ENCODE measurements at places on chromosomes 13 and 19.

- no peak for DNase-seq
These were observed 70.5 kb downstream of the GADD45B start for GRCh38 chr19:2546128-2547032.

DNA sequence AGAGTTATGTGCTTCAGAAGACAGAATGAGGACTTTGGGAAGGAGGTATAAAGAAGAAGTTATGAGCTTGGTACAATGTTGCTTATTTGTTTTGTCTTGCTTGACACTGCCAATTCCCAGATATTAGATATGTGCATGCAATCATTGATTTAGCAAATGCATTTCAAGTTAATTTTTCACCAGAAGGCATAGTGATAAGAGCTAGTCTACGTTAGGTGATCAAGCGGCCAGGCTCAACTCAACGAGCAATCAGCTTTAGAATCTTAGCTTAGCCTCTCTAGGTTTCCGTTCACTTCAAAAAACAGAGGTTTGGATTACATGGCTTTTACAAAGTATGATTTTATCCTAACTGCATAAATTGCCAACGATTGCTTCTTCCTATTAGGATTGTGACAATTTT is 81.6 kb upstream of the POSTN start:
- no peak for DNase-seq

DNA sequence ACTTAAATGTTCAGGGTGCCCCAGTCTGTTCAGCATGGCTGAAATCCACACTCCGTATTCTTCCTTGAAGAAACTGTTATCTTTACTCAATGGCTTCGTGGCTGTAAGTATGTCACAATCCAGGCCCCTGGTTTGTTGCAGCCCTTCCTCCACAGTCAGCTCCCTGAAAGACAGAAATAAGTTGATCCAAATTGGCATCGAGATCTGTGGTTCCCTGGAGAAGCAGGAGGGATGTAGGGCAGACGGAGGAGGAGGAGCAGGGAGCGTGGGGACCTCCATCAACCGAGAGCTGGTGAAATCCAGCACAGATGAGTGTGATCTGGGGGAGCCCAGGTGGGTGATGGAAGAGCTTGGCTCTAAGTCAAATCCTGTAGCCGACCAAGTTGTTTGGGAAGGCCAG is 304 bp downstream of the TSPAN16 start:
- DNase-seq: no peak

DNA sequence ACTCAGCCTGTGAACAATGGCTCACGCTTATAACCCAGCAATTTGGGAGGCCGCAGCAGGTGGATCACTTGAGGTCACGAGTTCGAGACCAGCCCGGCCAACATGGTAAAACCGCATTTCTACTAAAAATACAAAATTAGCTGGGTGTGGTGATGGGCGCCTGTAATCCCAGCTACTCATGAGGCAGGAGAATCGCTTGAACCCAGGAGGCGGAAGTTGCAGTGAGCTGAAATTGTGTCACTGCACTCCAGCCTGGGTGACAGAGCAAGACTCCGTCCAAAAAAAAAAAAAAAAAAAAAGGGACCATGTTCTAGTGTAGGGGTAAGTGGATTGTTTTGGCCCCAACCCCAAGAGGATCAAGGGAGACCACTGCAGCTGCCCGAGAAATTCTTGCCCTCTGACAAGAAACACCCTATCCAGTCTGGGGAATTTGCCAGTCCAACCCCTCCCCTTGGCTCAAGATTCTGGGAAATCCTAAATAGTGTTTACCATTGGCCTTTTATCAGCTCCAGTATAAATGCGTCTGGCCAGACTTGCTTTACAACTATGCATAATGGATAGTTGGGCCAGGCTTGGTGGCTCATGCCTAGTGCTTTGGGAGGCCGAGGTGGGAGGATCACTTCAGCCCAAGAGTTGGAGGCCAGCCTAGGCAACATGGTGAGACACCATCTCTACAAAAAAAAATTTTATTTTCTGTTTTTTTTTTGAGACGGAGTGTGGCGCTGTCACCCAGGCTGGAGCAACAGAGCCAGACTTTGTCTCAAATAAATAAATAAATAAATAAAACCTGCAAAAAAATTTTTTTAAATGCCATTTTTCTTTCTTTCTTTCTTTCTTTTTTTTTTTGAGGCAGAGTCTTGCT is 5.1 kb upstream of the DHDH start:
- DNase-seq: no peak

GRCh38 chr19:18717601-18718000 is 34.1 kb downstream of the CRTC1 start:
- no peak for DNase-seq

GRCh38 chr13:102721800-102722231 is 27.0 kb upstream of the METTL21C start:
- no peak for DNase-seq

DNA sequence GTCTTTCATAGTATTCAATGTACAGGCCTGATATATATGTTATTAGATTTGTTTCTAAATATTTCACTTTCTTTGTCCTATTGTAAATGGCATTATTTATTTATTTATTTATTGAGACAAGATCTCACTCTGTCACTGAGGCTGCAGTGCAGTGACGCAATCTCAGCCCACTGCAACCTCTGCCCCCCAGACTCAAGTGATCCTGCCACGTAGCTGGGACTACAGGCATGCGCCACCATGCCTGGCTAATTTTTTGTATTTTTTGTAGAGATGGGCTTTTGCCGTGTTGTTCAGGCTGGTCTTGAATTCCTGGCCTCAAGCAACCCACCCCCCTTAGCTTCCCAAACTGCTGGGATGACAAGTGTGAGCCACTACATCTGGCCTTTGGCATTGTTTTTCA is 5.4 kb upstream of the GAS6 start:
- DNase-seq: no peak

DNA sequence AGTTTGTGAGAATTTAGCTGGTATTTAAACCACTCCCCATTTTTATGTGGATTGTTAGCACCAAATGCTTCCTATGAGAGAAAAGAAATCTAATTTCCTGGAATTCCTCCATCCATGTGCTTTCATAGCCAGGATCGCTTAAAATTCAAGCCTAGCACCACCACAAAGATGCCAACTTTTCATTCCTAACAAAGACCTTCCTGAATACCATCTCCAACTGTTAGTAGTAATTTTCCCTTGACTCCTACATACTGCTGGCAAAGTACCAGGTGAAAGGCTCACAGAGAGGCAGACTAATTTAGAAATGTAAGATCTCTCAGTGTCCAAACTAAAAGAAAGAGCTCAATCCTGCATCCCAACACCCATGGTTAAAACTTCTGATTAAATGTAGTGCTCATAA is 386.3 kb downstream of the KCTD12 start:
- no peak for DNase-seq

- DNase-seq: no peak
These were observed 11.1 kb upstream of the SLC39A3 start for GRCh38 chr19:2750808-2751437.

GRCh38 chr13:62207388-62207787 is 791.7 kb upstream of the PCDH20 start:
- no peak for DNase-seq

- no peak for DNase-seq
These were observed 3.3 kb upstream of the TEX29 start for GRCh38 chr13:111317042-111317550.

DNA sequence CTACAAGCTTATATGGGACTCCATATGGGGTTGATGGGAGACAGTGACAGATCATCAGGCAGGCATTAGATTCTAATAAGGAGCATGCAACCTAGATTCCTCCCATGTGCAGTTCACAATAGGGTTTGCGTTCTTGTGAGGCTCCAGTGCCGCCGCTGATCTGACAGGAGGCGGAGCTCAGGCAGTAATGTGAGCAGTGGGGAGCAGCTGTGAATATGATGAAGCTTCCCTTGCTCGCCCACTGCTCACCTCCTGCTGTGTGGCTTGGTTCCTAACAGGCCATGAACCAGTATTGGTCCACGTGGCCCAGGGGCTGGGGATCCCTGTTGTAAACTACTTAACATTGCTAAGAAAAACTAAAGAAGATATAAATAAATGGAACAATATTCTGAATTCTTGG is 378.4 kb downstream of the KCNRG start:
- DNase-seq: no peak

GRCh38 chr19:39031368-39032062 is 834 bp downstream of the FBXO27 start:
- peak; percentile 81 for DNase-seq

GRCh38 chr19:36482876-36483275 is 6.5 kb downstream of the ZNF566 start:
- DNase-seq: no peak

DNA sequence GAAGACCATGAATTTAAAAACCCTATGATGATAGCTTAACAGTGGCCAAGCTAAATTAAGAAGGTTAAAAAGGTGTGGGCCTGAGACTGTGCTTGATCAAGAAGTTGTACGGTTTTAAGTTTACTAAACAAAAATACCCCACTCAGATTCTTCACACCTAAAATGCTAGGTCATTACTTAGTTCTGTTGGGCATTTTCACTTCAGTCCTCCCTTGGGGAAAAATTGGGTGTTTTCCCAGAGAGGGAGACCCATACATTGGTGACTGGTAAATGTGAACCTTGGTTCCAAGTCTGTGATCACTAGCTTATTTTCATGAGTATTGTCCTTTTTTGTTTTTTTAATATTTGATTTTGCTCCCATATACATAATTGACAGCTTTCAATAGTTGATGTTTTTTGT is 44.4 kb downstream of the MTUS2 start:
- no peak for DNase-seq

DNA sequence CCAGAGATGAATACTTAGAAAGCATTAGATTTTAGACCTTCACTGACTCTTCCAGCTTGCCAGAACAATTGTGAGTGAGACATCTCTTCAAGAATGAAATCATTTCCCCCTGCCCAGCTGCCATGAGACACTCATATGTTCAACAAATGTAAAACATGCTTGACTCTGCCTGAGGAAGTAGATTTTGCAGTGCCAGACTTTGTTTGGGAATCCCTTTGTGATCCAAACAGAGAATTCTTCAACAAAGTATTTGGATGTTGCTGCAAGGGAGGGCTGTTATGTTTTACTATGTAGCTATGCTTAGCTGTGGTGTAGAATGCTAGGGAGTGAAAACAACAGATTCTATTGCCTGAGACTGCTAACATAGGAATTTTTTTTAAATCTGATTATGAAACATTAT is 416.4 kb downstream of the DCT start:
- DNase-seq: no peak

- DNase-seq: no peak
These were observed 31.7 kb upstream of the UBL3 start for GRCh38 chr13:29882076-29882475.

- no peak for DNase-seq
These were observed 22.2 kb upstream of the PEG3 start for GRCh38 chr19:56862741-56863140.

- DNase-seq: no peak
These were observed 4.2 kb upstream of the LRRC25 start for GRCh38 chr19:18401580-18402112.

DNA sequence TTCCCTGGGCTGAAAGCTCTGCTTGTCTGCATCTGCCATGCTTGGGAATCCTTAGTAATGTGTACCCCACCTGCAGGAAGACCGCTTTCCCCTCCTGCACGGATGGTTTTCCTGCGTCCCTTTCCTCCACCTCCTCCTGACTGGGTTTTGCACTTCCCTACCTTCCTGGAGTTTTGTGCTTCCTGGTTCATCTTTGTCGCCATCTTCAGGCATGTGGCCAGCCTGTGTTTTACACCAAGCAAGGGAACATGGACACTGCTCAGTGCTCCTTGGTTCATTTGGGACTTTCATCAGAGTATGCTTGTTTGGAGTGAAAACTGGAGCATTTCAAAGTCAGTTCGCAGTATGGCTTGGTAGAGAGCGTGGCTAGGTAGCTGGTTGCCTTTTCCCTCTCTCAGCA is 30.7 kb downstream of the ERICH6B start:
- DNase-seq: no peak

DNA sequence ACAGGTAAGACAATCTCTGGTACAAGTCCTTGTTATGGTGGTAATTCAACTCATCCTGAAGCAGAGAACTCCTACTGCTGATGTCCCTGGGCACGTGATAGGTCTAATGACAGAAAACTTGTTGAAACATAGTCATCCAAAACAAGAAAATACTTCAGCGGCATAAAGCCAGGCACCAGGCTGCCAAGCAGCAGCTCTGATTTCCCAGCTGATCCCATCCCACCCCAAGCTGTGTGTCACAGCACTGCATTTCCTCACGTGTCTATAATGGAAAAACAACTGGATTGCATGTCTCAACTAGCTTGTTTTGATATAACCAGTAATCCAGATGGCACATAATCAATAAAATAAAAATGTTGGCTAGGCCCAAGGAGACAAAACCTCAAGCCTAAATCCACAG is 64.8 kb downstream of the MIPEP start:
- DNase-seq: no peak

GRCh38 chr19:35213663-35214632 is 14.6 kb downstream of the FAM187B start:
- peak; percentile 90 for DNase-seq

GRCh38 chr13:23467048-23467931 is 33.8 kb upstream of the SACS start:
- no peak for DNase-seq

DNA sequence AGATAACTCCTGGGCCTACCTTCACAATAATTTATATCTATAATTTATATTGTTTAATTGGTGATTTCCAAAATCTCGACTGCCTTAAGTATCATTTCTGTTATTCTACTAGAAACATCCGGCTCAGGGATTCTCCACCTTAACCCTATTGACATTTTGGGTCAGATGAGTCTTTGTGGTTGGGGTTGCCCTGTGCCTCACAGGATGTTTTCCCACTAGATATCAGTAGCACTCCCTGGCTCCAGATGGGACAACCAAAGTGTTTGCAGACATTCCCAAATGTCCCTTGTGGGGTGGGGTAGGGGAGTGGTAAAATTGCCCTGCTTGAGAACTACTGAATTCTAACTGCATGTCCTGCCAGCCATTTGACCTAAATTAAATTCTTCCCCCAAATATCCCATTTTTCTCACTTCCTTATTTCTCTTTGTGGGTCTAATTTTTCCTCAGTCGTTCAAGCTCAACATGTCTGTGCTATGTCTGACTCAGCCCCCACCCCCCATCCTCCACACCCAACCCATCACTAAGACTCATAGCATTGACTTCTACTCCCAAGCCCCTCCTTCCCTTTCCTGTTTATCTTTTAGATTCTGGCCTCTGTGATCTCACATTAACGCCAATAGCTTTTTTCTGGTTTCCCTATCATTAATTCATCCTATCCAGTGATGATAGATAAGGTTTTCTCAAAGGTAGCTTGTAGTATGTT is 545.1 kb downstream of the EFNB2 start:
- DNase-seq: no peak

GRCh38 chr13:21344662-21345176 is 114.4 kb downstream of the ZDHHC20 start:
- DNase-seq: no peak

DNA sequence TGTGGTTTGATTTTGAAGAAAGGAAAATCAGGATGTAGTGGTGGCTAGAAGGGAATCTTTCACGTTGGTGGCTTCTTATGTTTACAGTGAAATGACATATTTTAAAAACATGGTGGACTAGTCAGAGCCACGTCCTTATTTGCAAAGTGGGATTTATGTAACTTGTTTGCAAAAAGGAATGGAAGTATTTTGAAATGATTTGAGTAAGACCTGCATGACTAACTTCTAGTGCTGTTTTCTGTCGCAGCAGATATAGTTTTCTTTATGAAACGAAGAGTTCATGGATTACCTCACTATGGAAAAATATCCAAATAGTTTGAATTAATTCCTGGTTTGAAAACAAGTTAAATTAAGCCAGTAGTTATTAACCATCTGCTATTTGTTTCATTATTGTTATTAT is 476.5 kb downstream of the MYO16 start:
- no peak for DNase-seq

All from retinal pigment epithelial cell (primary cell).